ENCODE measurements at places on chromosomes 12 and 14.

GRCh38 chr14:94517248-94517640, 8.0 kb upstream of the SERPINA12 start:
- no peak for DNase-seq
- H3K36me3 ChIP-seq = no peaks in the 10 kb centered on the region
- no peak overlapping the region for H3K27ac ChIP-seq
- no peaks in the 10 kb centered on the region for H3K4me1 ChIP-seq
- H3K27me3 ChIP-seq = no peaks in the 10 kb centered on the region

DNA sequence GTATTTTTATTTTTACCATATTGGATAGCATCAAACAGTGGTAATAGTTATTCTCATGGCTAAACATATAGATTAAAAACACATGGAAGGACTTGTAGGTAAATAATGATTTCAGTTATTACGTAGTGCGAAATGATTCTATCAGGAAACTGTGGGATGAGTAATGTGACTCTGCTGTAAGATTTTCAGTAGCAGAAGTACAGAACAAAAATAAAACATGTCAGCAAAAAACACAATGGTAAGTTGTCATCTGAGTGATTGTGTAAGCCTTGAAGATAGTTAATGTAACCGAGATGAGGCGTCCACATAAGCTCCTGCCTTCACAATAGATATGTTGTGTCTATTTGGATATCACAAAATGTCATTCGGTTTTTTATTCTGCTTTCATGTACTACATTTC, 99.8 kb downstream of the BORCS5 start:
- no peak overlapping the region for H3K4me3 ChIP-seq
- H3K4me1 ChIP-seq = no peaks in the 10 kb centered on the region
- no peaks in the 10 kb centered on the region for H3K36me3 ChIP-seq
- DNase-seq = no peak
- no peak overlapping the region for H3K27ac ChIP-seq
- H3K27me3 ChIP-seq = no peaks in the 10 kb centered on the region

- DNase-seq = no peak
- H3K27ac ChIP-seq = peak overlapping the region; percentile 94
- H3K4me3 ChIP-seq = peak overlapping the region; percentile 81
- H3K27me3 ChIP-seq = no peaks in the 10 kb centered on the region
- peaks cover 35% of the 10 kb centered on the region for H3K4me1 ChIP-seq
Observed at GRCh38 chr12:106774808-106775524, 484 bp downstream of the RIC8B start.

- no peak overlapping the region for H3K27ac ChIP-seq
- no peaks in the 10 kb centered on the region for H3K4me1 ChIP-seq
- no peak for DNase-seq
- H3K4me3 ChIP-seq = no peak overlapping the region
- no peaks in the 10 kb centered on the region for H3K36me3 ChIP-seq
Observed at GRCh38 chr14:23119363-23120327, 590 bp upstream of the CEBPE start.

DNA sequence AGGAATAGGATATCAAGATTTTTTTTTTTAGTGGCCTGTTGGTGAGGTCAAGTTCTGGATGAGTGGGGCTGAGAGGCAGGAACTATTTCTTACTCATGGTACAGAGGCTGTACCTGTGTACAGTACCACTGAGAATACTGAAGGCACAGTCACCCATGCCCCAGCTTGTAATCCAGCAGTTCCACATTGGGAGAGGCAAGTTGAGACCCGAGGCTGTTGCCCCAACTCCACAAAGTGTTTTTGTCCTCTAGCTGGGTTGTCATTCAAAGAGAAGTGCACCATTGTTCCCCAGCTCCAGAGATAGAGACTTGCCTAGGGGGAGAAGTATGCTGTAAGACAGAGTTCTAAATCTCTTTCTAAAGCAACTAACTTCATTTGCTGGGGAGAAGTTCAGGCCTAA, 38.7 kb downstream of the ARID2 start:
- DNase-seq = no peak
- H3K4me1 ChIP-seq = no peaks in the 10 kb centered on the region
- H3K27me3 ChIP-seq = no peaks in the 10 kb centered on the region
- no peaks in the 10 kb centered on the region for H3K36me3 ChIP-seq
- no peak overlapping the region for H3K27ac ChIP-seq

DNA sequence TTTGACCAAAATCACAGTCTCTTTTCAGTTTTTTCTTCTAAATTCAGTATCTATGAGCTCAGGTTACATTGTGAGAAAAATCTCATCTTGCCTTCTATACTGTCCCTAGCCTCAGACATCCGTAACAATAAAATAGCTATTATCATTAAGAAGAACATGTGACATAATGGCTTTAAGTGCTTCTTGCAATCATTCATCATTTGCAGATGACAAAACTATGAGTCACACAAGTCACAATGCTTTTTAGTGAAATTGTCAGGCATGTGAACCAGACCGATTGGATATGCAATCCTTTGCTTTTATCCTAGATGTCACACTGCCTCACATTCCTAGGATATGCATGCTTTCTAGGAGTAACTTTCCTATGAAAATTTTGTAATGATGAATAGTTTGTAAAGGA, 313.1 kb downstream of the SLC6A15 start:
- H3K27ac ChIP-seq = no peak overlapping the region
- no peak for DNase-seq
- H3K4me3 ChIP-seq = no peak overlapping the region
- H3K36me3 ChIP-seq = no peaks in the 10 kb centered on the region
- no peaks in the 10 kb centered on the region for H3K4me1 ChIP-seq

DNA sequence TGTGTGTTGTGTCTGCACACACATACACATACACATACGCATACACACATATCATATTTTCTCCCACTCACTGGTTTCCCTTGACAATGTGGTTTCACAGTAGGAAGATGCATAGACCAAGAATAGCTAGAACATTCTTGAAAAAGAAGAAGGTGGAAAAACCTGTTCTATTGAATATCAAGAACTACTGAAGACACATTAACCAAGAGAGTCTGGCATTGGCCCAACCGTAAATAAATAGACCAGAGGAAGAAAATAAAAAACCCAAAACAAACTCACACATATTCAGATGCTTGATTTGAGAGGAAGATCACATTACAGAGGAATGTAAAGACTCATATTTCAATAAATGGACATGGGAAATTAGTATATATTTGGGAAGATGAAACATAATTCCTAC, 311.3 kb downstream of the FOXG1 start:
- no peaks in the 10 kb centered on the region for H3K27me3 ChIP-seq
- no peak for DNase-seq
- H3K27ac ChIP-seq = no peak overlapping the region
- no peaks in the 10 kb centered on the region for H3K36me3 ChIP-seq
- H3K4me3 ChIP-seq = no peak overlapping the region
- no peaks in the 10 kb centered on the region for H3K4me1 ChIP-seq

- no peaks in the 10 kb centered on the region for H3K27me3 ChIP-seq
- H3K4me3 ChIP-seq = no peak overlapping the region
- peaks cover 4% of the 10 kb centered on the region for H3K4me1 ChIP-seq
- H3K36me3 ChIP-seq = no peaks in the 10 kb centered on the region
Observed at GRCh38 chr12:75606956-75607355, 95.5 kb upstream of the KRR1 start.

DNA sequence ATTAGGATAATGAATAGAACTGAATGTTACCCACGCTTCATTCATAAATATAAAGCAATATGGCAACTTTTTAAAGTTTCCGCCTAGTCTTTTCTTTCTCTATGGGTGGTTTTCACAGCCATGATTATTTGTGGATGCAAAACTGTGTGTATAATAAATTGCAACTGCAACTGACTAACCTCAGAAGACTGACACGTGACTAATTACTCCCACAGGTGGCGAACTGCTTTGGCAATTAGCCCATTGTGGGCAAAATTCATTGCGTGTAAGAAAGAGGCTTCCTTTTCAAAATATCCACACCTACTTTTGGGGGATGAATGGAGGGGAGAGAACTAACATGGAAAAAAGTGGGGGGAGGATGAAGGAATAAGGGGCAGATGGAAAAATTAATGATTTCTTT, 79.0 kb downstream of the SLC25A21 start:
- DNase-seq = no peak
- H3K27me3 ChIP-seq = no peaks in the 10 kb centered on the region
- H3K4me3 ChIP-seq = no peak overlapping the region
- no peak overlapping the region for H3K27ac ChIP-seq

DNA sequence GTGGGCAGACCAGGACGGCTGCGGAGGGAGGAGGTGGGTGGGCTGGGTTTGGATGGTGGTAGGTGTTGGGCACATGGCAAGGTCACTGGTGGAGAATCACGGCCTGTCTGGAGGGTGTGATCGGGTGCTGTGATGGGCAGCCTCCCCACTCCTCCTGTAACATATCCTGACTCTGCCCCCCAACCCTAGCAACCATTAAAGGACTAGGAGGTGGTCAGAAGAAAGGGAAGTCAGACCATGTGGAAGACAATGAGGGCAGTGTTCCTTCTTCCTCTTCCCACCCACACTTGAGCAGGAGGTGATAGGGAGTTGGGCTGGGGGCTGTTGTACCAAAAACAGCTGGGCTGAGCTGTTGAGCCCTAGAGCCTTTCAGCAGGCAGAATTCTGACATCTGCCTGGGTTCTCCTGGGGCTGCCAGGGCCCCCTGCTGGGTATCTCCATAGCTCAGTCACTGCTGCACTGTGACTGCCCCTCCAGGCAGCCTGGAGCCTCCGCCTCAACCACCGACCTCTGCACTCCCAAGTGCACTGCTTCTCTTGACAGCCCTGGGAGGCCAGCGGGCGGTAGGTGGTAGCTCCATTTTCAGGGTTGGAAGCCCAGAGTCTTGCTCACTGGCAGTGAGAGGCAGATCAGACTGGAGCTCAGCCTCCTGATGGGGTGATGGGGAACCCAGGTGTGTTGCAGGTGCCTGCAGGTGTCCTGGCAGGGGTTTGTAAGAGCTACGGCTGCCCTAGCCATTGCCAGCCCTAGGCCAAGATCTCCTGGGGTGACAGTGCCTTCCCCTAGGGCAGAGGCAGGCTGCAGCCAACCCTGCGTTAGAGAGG, 15.4 kb downstream of the VASH1 start:
- H3K4me3 ChIP-seq = no peak overlapping the region
- DNase-seq = no peak
- H3K4me1 ChIP-seq = no peaks in the 10 kb centered on the region
- H3K27me3 ChIP-seq = no peaks in the 10 kb centered on the region
- H3K36me3 ChIP-seq = peaks cover 1% of the 10 kb centered on the region
- no peak overlapping the region for H3K27ac ChIP-seq

GRCh38 chr12:94205822-94206221, 57.4 kb downstream of the PLXNC1 start:
- H3K27ac ChIP-seq = no peak overlapping the region
- no peaks in the 10 kb centered on the region for H3K4me1 ChIP-seq
- DNase-seq = no peak
- H3K4me3 ChIP-seq = no peak overlapping the region

- H3K27ac ChIP-seq = no peak overlapping the region
- no peak overlapping the region for H3K4me3 ChIP-seq
- no peaks in the 10 kb centered on the region for H3K4me1 ChIP-seq
- no peaks in the 10 kb centered on the region for H3K27me3 ChIP-seq
Observed at GRCh38 chr12:117738233-117738632, 230.6 kb downstream of the KSR2 start.

DNA sequence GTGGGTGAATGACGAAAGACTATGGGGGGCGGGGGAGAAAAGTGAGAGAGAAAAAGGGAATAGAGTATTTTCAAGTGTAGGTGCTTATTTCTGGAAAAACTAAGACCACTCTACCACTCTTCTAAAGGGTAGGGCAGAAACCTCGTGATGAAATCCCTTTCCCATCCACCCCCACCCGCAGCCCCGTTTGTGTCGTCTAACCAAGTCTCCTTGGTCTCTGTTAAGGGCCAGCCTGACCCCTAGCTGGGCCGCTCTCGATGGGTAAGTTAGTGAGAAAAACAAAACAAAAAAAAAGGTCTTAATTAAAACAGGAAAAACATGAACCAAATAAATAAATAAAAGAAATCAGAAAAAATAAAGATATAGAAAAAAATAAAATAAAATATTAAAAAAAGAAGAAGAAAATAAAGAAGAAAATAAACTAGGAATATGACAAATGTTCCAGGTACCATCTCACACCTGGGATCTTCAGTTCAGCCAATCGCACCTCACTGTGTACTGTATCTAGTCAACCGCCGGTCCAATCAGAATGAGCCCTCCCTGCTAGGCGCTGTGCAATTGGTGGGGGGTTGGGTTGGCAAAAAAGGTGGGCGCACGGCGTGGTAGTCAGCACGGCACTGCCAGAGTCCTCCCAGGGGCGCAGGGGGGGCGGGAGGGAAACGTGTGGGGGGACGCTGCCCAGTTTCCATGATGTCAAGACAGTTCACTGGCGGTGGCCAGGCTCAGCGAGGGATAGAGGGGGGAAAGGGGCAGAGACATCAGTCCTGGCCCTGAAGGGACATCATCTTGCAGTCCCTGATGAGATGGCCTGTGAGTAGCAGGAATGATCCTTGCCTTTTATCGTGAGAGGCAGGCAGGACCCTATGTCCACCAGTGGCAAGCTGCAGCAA, 9.8 kb upstream of the CDH24 start:
- no peak overlapping the region for H3K4me3 ChIP-seq
- peaks cover 53% of the 10 kb centered on the region for H3K36me3 ChIP-seq
- H3K4me1 ChIP-seq = peaks cover 17% of the 10 kb centered on the region
- no peaks in the 10 kb centered on the region for H3K27me3 ChIP-seq
- no peak for DNase-seq

DNA sequence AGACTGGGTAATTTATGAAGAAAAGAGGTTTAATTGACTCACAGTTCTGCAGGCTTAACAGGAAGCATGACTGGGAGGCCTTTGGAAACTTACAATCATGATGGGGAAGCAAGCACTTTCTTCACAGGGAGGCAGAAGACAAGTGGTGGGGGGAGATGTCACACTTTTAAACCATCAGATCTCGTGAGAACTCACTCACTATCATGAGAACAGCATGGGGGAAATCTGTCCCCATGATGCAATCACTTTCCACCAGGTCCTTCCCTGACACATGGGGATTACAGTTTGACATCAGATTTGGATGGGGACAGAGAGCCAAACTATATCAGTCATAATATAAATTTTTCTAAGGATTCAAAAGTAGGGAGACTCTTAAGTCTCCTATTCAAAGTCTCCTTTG, 46.0 kb downstream of the SPIC start:
- H3K27me3 ChIP-seq = no peaks in the 10 kb centered on the region
- H3K4me1 ChIP-seq = no peaks in the 10 kb centered on the region

DNA sequence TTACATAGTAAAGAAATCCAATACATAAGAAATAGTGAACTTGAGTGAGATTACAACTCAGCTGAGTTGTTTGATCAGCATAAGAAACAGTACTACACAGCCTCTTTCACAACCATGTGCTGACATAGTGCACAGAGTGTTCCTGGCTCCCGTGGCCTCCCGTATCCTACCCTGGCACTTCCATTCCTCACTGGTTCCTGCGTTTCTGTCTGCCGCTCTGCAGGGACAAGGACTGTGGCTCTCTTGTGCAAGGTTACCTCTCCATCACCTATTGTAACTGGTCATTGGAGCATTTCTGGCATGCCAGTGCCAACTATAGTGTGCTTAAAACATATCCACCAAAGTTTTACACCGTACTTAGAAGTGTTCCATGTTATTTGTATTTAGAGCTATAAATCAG, 46.3 kb upstream of the PCED1B start:
- H3K4me3 ChIP-seq = no peak overlapping the region
- H3K36me3 ChIP-seq = no peaks in the 10 kb centered on the region
- no peaks in the 10 kb centered on the region for H3K4me1 ChIP-seq
- DNase-seq = peak; percentile 31
- no peaks in the 10 kb centered on the region for H3K27me3 ChIP-seq

GRCh38 chr14:31837031-31837430, 240.1 kb upstream of the ARHGAP5 start:
- H3K36me3 ChIP-seq = no peaks in the 10 kb centered on the region
- DNase-seq = peak; percentile 53
- no peaks in the 10 kb centered on the region for H3K4me1 ChIP-seq
- no peak overlapping the region for H3K4me3 ChIP-seq

- no peaks in the 10 kb centered on the region for H3K36me3 ChIP-seq
- no peak overlapping the region for H3K27ac ChIP-seq
- H3K4me3 ChIP-seq = no peak overlapping the region
- H3K27me3 ChIP-seq = no peaks in the 10 kb centered on the region
- no peaks in the 10 kb centered on the region for H3K4me1 ChIP-seq
Observed at GRCh38 chr14:80850197-80850814, 91.2 kb downstream of the CEP128 start.
